ENCODE measurements at places on chromosomes 3 and 15.

GRCh38 chr3:34292605-34293300, 494.3 kb downstream of the PDCD6IP start:
- DNase-seq: no peak

DNA sequence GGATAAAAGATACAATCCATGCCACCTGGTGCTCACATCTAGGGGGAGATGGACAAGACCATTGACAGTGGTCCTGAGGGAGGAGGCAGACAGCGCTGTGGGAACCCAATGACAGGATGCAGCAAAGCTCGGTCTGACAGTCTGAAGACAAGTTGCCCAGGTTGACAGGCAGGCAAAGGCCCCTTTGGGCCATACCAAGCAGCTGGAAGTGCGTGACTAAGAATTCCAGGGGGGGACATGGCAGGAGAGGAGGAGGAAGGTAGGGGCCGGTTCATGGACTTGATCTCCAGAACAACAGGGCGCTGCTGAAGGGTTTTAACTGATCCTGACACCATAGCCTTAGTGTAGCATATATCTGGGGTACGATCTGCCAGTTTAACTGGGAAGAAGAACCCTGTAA, 83.4 kb downstream of the RPLP1 start:
- no peak for DNase-seq

GRCh38 chr15:36617529-36618196, 38.2 kb downstream of the CDIN1 start:
- no peak for DNase-seq

- DNase-seq: no peak
Observed at GRCh38 chr3:59052803-59053411, 3.1 kb upstream of the CFAP20DC start.

DNA sequence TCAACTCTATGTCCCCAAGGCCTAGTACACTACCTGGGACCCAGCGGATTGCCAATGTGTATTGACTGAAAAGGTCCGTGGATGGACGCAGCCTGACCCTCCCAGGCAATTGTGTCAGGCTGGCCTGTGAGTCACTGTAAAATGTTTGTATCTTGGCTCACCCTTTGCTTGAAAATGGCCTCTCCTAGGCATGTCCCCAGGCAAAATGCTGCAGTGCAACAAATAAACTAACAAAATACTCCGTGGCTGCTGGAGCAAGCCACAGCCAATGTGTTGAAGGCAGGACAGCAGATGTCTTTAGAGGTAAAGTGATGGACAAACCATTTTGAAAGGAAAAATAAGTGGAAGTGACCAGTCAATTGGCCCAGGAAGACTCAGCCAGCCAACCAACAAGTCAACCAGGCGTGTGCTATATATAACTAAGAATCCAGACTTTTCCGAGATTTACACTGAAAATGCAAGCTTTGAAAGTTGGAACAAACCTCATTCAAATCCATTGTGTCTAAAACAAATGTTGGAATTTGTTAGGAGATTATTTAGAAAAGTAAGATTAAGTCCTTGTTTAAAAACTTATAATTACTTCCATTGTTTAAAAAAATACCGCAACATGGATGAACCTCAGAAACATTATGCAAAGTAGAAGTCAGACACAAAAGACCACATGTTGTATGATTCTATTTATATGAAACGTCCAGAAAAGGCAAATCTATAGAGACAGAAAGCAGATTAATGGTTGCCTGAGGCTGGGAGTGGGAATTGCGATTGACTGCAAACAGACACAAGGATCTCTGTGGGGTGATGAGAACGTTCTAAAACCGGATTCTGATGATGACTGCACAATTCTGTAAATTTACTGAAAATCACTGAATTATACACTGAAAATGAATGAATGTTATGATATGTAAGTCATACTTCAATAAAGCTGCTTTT, 191.2 kb downstream of the TLE3 start:
- no peak for DNase-seq

- DNase-seq: no peak
Observed at GRCh38 chr3:193782747-193783146, 189.7 kb downstream of the OPA1 start.

DNA sequence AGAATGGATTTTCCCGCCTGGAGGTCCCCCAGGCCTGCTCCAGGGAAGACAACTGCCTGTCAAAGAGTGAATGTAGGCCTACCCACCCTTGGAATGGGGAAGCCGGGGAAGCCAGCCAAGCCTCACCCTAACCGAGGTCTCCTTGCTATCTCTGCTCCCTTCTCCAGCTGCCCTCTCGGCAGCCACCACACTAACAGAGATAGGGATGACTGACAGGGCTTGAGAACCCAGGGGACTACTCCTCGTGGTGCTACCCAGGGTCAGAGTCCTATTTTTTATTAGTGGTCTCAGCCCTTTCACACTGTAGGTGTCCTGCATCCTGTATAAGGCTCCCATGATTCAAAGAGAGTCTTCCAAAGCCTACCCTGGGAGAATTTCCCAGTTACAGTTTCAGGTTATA, 160.6 kb upstream of the CHRM5 start:
- DNase-seq: no peak

DNA sequence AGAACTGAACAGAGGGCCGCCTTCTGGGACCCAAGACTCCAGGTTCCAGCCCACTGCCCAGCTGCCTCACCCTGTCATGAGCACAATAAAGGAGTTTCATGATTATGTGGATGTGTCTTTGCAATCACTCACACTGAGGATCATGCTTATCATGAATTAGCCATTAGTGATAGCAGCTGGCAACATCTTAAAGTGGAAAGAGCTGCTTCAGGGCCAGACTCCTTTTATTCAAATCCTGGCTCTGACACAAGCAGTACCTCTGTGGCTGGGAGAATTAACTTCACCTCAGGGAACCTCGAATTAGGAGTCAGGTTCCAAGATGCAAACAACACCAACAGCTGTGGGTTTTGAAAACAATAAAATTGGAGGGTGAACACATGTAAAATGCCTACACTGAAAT, 6.6 kb upstream of the SCAP start:
- DNase-seq: no peak

Measured in SK-N-MC (cell line).